Stimulated activated CD4-positive, alpha-beta T cell treated with anti-CD3 and anti-CD28 coated beads, Interleukin-2, amount 100 ng/mL, for 48 hours (primary cell): ENCODE measurements at places on chromosomes 6 and 20.
A peak's percentile ranks its signal among the peaks of the same experiment; 100 is the strongest.

- no peak for DNase-seq
Measured at GRCh38 chr20:35823937-35824336, 52.1 kb downstream of the PHF20 start.

DNA sequence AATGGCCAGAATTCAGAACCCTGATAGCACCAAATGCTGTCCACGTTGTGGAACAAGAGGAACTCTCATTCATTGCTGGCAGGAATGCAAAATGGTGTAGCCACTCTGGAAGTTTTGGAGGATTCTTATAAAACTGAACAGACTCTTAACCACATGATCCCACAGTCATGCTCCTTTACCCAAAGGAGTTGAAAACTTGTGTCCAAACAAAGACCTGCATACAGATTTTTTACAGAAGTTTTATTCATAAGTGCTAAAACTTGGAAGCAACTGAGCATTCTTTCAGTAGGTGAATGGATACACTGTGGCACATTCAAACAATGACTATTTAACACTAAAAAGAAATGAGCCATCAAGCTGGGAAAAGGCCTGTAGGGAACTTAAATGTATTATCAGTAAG lies 32.5 kb downstream of the PREP start:
- no peak for DNase-seq

GRCh38 chr6:164087870-164088269 lies 673.4 kb downstream of the QKI start:
- no peak for DNase-seq

DNA sequence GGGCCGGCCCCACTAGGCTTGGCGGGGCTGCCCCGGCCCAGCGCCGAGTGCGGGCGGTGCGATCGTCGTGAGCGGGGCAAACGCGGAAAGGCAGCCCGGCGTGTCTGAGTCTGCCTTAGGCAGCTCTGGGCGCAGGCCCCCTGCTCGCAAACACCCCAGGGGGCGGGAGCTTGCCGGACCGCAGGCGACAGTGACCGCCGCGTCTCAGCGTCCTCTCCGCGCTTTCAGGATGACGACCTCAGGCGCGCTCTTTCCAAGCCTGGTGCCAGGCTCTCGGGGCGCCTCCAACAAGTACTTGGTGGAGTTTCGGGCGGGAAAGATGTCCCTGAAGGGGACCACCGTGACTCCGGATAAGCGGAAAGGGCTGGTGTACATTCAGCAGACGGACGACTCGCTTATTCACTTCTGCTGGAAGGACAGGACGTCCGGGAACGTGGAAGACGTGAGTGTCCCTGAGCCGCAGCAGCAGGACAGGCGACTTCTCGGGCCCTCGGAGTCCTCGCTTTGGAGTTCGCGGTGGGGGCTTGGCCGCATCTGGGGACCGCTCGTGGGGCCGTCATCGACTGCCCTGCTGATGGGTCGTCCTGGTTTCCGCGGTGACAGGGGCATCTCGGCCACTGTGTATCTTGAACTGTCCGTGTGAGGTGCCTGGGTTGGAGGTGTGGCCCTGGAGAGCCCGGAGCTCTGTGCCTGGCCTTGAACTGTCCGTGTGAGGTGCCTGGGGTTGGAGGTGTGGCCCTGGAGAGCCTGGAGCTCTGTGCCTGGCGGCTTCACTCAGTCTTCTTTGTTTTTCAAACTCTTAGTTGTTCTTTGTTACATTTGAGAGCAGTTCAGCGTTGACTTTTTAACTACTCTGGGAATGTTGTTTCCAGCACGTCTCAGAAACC lies 786 bp downstream of the ADRM1 start:
- DNase-seq = peak; percentile 13

DNA sequence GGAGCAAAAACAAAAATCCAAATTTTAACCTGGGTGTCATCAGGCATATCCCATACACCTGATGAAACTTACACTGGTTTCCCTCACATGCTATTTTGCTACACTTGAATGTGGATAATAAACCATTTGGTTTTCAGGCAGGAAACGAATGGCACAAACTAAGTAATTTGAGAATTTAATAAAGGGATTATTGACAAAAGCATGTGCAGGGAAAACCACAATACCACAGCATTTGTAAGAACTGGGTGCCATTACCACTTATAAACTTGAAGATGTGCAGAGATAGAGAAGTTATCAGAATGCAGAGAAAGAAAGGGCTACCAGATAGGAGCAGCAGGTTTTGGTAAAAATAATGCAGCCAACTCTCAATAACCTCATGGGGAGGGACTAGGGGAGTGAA lies 151.2 kb downstream of the RFX6 start:
- DNase-seq = no peak

- DNase-seq = no peak
Measured at GRCh38 chr20:10404023-10404628, 29.9 kb downstream of the MKKS start.

DNA sequence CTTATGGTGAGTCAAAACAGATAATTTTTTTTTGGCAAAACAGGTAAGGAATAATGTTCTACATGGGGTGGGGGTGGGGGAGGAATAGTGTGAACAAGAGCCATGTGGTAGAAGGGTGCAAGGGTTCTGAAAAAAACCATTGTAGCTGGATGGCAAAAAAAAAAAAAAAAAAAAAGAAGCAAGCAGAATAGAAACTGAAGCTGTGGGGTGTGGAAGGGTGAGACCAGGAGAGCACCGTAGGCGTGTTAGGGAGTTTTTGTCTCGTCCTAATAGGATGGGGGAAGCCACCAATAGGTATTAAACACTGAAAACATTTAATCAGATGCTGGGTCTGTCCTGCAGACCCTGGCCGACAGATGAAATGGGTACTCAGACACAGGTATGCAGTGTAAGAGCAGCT lies 110.1 kb downstream of the ADTRP start:
- no peak for DNase-seq

- DNase-seq = no peak
Measured at GRCh38 chr6:17883665-17884497, 103.6 kb downstream of the KIF13A start.

- DNase-seq = no peak
Measured at GRCh38 chr6:104788400-104788799, 71.3 kb downstream of the HACE1 start.

DNA sequence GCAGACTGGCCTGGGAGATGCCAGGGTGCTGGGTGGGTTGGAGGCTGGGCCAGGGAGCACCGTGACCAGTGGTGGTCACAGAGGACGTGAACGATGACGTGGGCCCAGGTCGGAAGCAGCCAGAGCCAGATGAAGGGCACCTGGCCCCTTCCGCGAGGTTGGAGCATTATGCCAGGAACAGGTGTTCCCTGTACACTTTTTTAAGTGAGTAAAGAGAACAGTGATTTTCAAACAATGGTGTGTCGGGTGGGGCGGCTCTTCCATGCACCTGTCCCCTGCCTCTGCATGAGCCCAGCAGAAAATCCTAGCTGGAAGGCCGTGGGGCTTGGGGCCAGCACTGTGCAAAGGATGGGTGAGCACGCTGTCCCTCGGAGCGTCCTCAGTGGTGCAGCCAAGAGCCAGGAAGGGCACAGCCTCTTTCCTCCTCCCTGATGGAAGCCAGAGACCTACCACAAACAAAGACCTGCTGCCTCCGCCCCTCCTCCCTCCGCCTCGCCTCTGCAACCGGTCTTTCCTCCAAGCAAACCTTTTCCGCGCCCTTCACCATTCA lies 350.5 kb downstream of the ZFAND3 start:
- DNase-seq = no peak

GRCh38 chr6:54614499-54615195 lies 231.9 kb upstream of the FAM83B start:
- DNase-seq = no peak

GRCh38 chr6:109626311-109626710 lies 64.7 kb downstream of the AK9 start:
- no peak for DNase-seq

DNA sequence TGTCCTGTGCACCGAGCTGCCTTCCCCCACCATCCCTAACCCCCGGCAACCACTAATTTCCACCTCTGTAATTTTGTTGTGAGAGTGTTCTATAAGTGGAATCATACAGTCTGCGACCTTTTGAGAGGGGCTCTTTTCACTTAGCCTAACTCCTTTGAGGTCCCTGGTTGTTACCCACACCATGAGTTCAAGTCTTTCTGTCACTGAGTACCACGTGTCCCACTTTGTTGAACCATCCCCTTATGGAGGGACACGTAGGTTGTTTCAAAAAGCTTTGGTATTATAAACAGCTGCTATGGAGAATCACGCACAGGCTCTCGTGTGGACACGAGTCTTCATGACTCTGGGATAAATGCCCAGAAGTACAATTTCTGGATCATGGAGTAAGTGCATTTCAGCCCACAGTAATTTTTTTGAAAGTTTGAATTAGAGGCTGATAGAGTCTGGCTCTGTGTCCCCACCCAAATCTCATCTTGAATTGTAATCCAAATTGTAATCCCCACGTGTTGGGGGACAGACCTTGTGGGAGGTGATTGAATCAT lies 9.5 kb downstream of the FAM209B start:
- no peak for DNase-seq

GRCh38 chr20:51382111-51382985 lies 160.2 kb downstream of the NFATC2 start:
- DNase-seq = no peak

- DNase-seq = no peak
Measured at GRCh38 chr20:23251779-23252178, 98.8 kb upstream of the NXT1 start.

DNA sequence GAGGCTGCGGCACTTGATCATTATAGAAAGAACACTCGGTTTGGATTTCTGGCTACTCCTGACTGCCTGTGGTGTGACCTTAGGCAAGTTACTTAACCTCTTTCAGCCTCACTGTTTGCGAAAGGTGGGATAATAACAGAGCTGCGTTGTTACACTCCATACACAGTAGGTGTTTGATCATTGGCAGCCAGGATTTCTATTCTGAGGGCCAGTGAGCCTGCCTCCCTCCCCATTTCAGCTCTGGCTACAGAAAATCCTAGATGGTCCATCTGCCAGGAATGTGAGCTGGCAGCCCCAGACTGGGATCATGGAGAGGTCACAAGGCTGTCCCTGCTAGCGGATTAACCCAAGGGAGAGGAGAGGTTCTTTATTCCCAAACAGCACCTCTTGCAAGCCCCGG lies 2.7 kb downstream of the KCNB1 start:
- no peak for DNase-seq

DNA sequence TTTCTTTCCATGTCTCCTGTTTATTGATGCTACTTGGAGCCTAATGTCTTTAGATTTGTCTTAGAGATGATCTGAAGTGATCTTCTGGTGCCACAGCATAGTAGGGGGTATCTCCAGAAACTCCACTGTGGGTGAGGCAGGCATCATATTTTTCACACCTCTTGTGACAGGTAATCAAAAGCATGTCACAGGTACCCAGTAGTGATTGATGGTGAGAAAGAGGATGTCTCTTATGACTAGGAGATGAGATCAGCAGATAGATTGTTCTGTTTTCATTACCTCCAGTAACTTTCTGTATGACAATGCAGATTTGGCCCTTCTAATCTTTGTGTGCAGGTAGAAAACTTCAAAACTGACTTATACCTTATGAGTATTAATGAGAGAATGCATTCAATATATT lies 13.5 kb downstream of the NCOA7 start:
- DNase-seq = no peak
